ENCODE measurements at places on chromosomes 16 and 17. TPM values are rescaled to one million over a fixed set of nuclear protein-coding genes. Genes with fewer than 3 reads are reported as not detected.
A peak's percentile ranks its signal among the peaks of the same experiment; 100 is the strongest.

The TM4SF5 gene
- not detected for total RNA-seq

The WFIKKN1 gene
- total RNA-seq: 0.08 TPM

The ADAMTS18 gene
- 2.0 TPM for total RNA-seq

The FBXL16 gene
- 0.82 TPM for total RNA-seq

- DNase-seq: peak; percentile 16
Observed at GRCh38 chr17:60971515-60972369, 294.1 kb downstream of the BCAS3 start.

The BRIP1 gene
- total RNA-seq: 6.1 TPM

All from kidney epithelial cell (primary cell).